ENCODE measurements at places on chromosomes 1 and 21. TPM values are rescaled to one million over a fixed set of nuclear protein-coding genes. Genes with fewer than 3 reads are reported as not detected.

The LCE1B gene
- not detected for total RNA-seq

DNA sequence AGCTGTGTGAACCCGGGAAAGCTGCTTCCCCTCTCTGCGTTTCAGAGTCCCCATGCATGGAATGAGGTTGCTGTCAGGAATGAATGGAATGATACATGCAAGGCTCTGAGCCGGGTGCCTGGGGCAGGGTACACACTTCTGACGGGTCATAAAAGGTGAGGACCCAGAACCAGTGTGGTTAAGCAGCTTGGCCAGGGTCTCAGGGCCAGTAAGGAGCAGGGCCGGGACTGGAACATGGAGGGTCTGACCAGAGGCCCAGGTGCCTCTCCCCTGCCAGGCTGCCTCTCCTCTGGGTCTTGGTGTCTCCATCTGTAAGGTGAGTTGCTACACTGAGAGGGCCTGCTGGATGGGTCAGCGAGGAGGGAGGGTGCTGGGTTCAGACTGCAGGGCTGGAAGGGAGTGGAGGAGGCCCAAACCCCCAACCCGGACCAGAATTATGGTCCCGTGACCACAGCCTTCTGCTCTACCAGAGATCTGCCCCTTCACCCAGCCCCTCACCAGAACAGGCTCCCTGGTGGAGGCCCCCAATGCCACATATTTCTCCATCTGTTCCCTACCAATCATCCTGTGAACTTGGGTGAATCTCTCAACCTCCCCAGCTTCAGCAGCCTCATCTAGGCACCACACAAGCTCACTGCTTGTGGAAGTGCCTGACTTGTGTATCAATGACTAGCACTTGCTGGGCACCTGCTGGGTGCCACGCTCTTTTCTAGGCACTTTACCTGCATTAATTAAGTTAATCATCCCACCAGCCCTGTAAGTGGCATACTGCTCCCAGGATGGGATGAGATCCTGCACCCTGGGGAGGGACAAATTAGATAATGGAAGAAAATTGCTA lies 16.2 kb upstream of the LRP8 start:
- no peak overlapping the region for H3K27ac ChIP-seq
- no peaks in the 10 kb centered on the region for H3K36me3 ChIP-seq
- H3K4me1 ChIP-seq, result no peaks in the 10 kb centered on the region
- no peaks in the 10 kb centered on the region for H3K27me3 ChIP-seq

The TSTD1 gene
- total RNA-seq, result 95.0 TPM

The DYNLT4 gene
- total RNA-seq, result 2.4 TPM

- H3K4me3 ChIP-seq, result no peak overlapping the region
- no peaks in the 10 kb centered on the region for H3K4me1 ChIP-seq
- H3K27ac ChIP-seq, result no peak overlapping the region
- peaks cover 58% of the 10 kb centered on the region for H3K36me3 ChIP-seq
- H3K27me3 ChIP-seq, result no peaks in the 10 kb centered on the region
- no peak for DNase-seq
Measured at GRCh38 chr1:26761217-26761616, 26.5 kb upstream of the PIGV start.

- H3K4me1 ChIP-seq, result peaks cover 26% of the 10 kb centered on the region
- no peak for DNase-seq
- no peaks in the 10 kb centered on the region for H3K27me3 ChIP-seq
- H3K27ac ChIP-seq, result no peak overlapping the region
- H3K36me3 ChIP-seq, result no peaks in the 10 kb centered on the region
Measured at GRCh38 chr1:30684881-30685795, 38.2 kb downstream of the MATN1 start.

- no peaks in the 10 kb centered on the region for H3K36me3 ChIP-seq
- no peaks in the 10 kb centered on the region for H3K27me3 ChIP-seq
- peak overlapping the region; percentile 29 for H3K27ac ChIP-seq
- H3K4me1 ChIP-seq, result no peaks in the 10 kb centered on the region
Measured at GRCh38 chr1:168709405-168710363, 19.3 kb downstream of the DPT start.

DNA sequence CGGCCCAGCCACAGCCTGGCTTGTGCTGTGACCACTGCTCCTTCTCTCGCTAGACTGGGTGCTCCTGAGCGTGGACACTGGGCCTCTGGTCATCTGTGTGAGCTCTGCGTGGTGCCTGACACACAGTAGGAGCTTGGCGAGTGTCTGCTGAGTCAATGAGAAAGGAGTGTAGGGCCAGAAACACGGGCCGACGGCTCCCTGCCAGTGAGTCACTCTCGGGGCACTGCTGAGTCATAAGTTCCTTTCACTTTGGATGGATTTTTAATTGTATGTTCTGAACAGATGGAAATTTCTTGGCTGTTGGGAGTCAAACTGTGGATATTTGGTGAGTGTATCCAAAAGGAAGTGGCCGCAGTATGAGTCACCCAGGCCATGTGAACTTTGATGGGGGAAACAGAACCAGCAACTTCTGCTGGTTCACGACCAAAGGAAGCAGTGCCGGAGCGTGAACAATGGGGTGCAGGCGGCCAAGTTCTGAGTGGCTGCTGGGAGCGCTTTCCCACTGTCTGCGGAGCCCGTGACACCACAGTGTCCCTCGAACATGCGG lies 41.0 kb upstream of the COL18A1 start:
- H3K4me3 ChIP-seq, result peak overlapping the region; percentile 15
- H3K36me3 ChIP-seq, result no peaks in the 10 kb centered on the region
- peaks cover 57% of the 10 kb centered on the region for H3K4me1 ChIP-seq

The RCAN1 gene
- 26.1 TPM for total RNA-seq

The NGF gene
- total RNA-seq, result 12.0 TPM

- no peak overlapping the region for H3K4me3 ChIP-seq
- H3K4me1 ChIP-seq, result no peaks in the 10 kb centered on the region
- H3K27ac ChIP-seq, result no peak overlapping the region
- H3K27me3 ChIP-seq, result no peaks in the 10 kb centered on the region
- no peaks in the 10 kb centered on the region for H3K36me3 ChIP-seq
Measured at GRCh38 chr21:27532076-27532475, 565.2 kb upstream of the ADAMTS5 start.

The MCOLN2 gene
- total RNA-seq, result 0.90 TPM

DNA sequence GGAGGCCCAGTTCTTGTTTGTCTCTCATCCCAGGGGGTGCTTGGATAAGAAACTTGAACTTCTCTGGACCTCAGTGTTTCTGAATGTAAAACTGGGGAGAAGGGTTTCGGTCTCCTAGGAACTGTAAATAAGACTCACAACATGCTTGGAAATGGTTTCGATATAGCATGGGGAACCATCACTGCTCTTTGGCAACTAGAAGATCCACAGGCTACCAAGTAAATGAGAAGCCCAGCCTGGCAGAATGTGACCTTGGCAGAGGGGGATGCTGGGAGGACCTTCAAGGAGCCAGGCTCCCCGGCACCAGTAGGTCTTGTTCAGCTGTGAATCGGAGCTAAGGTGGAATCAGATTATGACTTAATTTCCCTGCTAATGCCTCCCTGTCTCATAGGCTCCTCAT lies 3.7 kb downstream of the ARL8A start:
- no peak overlapping the region for H3K27ac ChIP-seq
- no peak for DNase-seq
- no peaks in the 10 kb centered on the region for H3K4me1 ChIP-seq
- no peak overlapping the region for H3K4me3 ChIP-seq
- no peaks in the 10 kb centered on the region for H3K27me3 ChIP-seq
- peaks cover 12% of the 10 kb centered on the region for H3K36me3 ChIP-seq

- no peaks in the 10 kb centered on the region for H3K4me1 ChIP-seq
- no peak overlapping the region for H3K27ac ChIP-seq
- no peaks in the 10 kb centered on the region for H3K36me3 ChIP-seq
Measured at GRCh38 chr1:101314244-101314643, 77.4 kb downstream of the S1PR1 start.

The C1QC gene
- 126 TPM for total RNA-seq

The CD48 gene
- 1.2 TPM for total RNA-seq

- no peak overlapping the region for H3K4me3 ChIP-seq
- no peaks in the 10 kb centered on the region for H3K27me3 ChIP-seq
- DNase-seq, result no peak
Measured at GRCh38 chr1:179706339-179706941, 36.7 kb upstream of the FAM163A start.

DNA sequence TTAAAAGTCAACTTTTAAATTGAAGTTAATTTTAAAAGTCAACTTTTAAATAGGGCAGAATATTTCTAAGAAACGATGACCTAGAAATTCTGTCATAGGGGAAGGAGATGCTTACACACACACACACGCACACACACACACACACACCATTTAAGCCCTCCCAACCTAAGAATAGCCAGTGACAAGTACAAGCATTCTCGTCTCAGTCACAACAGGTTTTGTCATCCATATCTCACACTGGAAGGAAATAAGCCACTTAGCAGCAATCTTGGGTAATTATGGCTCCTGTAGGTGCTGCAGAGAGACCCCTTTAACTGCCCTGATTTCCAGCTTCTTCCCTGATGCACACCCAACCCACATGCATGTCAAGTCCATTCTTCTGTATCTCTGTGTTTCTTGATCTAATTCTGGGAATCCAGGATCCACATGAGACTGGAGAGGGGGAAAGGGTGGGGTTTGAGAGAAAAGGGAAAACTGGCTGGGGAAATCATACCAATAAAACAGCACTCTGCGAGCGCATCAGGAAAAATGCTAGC lies 338.1 kb downstream of the PAPPA2 start:
- DNase-seq, result no peak
- no peaks in the 10 kb centered on the region for H3K27me3 ChIP-seq
- no peaks in the 10 kb centered on the region for H3K36me3 ChIP-seq
- peak overlapping the region; percentile 42 for H3K27ac ChIP-seq
- no peaks in the 10 kb centered on the region for H3K4me1 ChIP-seq

DNA sequence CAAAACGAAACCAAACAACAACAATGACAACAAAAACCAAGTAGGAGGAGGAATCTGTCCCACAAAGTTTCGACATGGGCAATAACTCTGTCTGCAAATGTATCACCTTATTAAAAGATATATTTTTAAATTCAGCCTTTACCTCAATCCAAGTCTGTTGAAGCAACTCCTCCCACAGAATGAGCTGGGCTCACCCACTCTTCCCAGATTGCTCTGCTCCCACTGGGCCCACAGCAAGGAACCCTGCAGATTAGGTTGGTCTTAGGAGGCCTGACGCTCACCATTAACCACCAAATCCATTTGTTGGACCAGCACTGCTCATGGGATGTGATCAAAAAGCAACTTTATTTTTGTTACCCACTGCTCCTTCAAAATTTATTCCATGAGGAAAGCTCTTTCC lies 114.7 kb upstream of the CDC42BPA start:
- no peak overlapping the region for H3K4me3 ChIP-seq
- H3K36me3 ChIP-seq, result no peaks in the 10 kb centered on the region
- H3K4me1 ChIP-seq, result peaks cover 39% of the 10 kb centered on the region
- no peaks in the 10 kb centered on the region for H3K27me3 ChIP-seq
- no peak overlapping the region for H3K27ac ChIP-seq

DNA sequence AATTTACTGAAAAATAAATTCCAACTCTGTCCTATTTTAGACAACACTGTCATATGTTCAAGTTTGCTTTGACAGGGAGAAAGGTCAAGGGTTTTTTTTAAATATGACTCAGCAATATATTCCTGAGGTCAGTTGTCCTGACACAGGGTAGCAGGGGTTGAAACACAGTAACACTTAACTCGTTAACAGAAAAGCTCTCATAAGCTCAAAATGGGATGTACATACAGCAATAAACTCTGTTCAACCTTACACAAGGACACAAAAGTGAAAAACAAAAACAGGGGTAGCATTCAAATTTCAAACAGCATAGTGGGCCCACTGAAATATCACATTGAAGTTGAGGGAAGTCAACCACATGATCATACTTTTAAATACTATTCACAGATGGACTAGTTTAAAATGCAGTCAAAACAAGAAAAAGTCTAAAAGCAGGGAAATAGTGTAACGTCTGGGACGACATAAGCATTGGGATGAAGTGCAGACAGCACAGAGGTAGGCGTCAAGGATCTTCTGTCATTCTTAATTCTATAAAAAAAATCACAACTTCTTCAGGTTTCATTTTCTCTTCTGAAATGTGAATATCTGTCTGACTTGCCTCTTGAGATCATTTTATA lies 89.9 kb downstream of the SLC44A5 start:
- no peaks in the 10 kb centered on the region for H3K36me3 ChIP-seq
- no peak for DNase-seq
- H3K4me3 ChIP-seq, result no peak overlapping the region

- H3K4me1 ChIP-seq, result peaks cover 13% of the 10 kb centered on the region
Measured at GRCh38 chr1:28374297-28374696, 4.8 kb downstream of the PHACTR4 start.

The LENEP gene
- total RNA-seq, result not detected

- H3K4me1 ChIP-seq, result peaks cover 41% of the 10 kb centered on the region
- H3K36me3 ChIP-seq, result no peaks in the 10 kb centered on the region
- no peak for DNase-seq
- H3K4me3 ChIP-seq, result no peak overlapping the region
- H3K27ac ChIP-seq, result no peak overlapping the region
Measured at GRCh38 chr21:41371685-41372030, 9.8 kb downstream of the MX2 start.

DNA sequence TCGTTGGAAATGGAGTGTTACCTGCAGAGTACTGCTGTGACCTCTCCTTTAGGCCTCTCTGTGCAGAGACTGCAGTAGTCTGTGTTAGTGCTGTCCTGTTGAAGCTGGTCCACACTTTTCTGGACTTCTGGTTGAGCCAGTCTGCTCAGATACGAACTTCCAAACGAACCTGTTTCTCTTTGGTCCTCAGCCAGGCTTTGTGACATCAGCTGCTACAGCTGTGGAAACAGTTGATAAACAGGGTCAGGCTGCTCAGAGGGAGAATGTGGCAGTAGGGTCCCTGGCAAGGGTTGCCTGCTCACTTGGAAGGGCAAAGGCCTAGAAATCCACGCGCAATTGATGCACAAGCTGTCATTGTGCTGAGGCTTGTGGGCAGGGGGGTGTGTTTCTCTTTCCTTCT lies 98.8 kb downstream of the NOS1AP start:
- H3K36me3 ChIP-seq, result no peaks in the 10 kb centered on the region
- H3K4me1 ChIP-seq, result no peaks in the 10 kb centered on the region
- H3K4me3 ChIP-seq, result no peak overlapping the region
- no peak for DNase-seq
- H3K27me3 ChIP-seq, result no peaks in the 10 kb centered on the region

The HPCAL4 gene
- total RNA-seq, result 1.3 TPM

DNA sequence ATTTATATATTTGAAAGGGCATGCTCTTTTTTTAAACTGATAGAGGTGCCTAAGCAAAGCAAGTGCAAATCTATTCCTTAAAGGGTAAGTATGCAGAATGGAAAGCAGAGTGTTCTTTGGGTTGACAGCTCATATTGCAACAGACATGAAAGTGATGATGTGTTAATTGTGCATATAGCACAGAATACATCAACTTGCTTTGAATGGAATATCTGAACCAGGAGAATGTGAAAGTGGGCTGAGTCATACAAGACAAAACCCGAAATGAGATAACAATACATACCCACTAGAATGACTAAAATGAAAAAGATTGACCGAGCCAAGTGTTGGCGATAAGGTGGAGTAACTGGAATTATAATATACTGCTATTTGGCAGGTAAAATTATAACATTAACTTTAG lies 4.3 kb downstream of the CR1 start:
- H3K4me3 ChIP-seq, result no peak overlapping the region
- H3K27me3 ChIP-seq, result no peaks in the 10 kb centered on the region
- H3K4me1 ChIP-seq, result no peaks in the 10 kb centered on the region
- H3K36me3 ChIP-seq, result no peaks in the 10 kb centered on the region

The CNTN2 gene
- 0.67 TPM for total RNA-seq

DNA sequence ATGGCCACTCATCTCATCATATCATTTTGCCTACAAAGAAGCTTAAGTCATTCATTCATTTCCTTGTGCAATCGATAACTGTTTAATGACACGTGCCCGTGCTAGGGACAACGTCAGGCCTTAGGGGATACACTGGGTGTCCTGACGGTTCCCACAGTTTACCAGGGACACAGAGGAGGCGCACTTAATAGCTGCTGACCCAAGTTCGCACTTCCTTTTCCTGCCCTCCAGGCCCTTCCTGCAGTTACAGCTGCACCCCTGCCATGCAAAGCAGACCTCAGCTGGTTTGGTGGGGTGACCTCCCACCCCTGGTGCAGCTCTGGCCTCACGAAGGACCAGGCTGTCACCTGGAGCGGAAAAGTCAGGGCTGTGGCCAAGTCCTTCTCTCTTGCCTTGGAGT lies 4.2 kb downstream of the SPATA21 start:
- H3K36me3 ChIP-seq, result no peaks in the 10 kb centered on the region
- no peak overlapping the region for H3K4me3 ChIP-seq
- H3K27me3 ChIP-seq, result no peaks in the 10 kb centered on the region
- no peak overlapping the region for H3K27ac ChIP-seq

All from right atrium auricular region (tissue), 2 donors.